Stimulated activated CD4-positive, alpha-beta T cell treated with anti-CD3 and anti-CD28 coated beads, Interleukin-2, amount 100 ng/mL, for 4 hours (primary cell): ENCODE measurements at places on chromosomes 16 and 17.

- DNase-seq: no peak
These were observed 6.8 kb downstream of the FAAP100 start for GRCh38 chr17:81545160-81545949.

GRCh38 chr17:30933966-30934365, 12.2 kb downstream of the ADAP2 start:
- no peak for DNase-seq

DNA sequence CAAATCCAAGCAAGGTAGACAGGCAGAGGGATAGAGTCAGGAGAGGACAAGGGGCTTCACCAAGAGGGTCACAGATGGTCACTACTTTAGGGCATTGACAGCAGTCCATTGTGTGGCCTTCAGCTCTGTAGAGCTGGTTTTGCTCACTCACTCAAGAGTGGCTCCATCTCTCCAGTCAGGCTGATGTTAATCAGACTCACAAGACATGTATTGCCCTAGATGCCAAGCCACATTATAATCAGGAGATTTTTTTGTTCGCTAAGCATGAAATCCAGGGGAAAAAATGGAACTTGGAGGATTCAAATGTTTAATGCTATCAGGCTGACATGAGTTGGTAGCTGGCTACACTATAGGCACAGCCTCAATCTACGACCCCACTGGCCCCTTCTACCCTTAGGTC, 32.5 kb downstream of the CD300LF start:
- no peak for DNase-seq

DNA sequence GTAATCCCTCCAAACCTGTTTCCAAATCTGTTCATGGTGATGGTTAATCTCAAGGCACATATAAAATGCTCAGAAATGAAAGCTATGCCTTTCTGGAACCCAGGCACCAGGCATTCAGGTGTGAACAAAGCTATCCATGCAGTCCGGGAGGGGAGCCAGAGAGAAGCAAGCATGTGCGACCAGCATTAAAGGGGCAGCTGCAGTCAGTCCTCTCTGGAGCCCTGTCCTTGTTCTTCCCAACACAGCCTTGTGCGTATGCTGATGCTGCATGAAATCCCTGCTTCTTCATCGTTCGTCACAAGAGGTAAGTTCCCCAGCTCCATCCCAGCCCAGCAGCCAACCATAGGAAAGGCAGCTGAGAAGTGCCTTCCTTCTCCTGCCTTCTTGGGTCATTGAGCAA, 148.7 kb downstream of the GRIN2A start:
- no peak for DNase-seq

DNA sequence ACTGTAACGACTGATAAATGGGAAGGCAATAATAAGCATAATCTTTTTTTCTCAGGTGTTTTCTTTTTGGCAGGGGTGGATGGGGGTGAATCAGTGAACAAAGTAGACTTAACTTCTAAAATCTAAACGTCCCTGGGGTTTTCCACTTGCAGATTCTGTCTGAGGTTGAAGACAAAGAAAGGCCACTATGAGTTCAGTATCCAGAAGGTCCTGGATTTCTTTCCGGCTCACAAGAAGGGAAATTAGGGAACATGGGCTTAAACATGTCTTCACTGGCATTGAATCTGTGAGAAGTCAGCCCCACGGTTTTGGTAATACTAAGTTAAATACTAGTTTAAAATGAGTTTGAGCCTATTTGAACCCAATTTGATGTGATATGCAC, 67.8 kb downstream of the CMC2 start:
- DNase-seq: no peak

GRCh38 chr17:34851961-34852540, 109.2 kb downstream of the CCT6B start:
- DNase-seq: no peak

- no peak for DNase-seq
These were observed 10.9 kb downstream of the RNF112 start for GRCh38 chr17:19421926-19422325.

DNA sequence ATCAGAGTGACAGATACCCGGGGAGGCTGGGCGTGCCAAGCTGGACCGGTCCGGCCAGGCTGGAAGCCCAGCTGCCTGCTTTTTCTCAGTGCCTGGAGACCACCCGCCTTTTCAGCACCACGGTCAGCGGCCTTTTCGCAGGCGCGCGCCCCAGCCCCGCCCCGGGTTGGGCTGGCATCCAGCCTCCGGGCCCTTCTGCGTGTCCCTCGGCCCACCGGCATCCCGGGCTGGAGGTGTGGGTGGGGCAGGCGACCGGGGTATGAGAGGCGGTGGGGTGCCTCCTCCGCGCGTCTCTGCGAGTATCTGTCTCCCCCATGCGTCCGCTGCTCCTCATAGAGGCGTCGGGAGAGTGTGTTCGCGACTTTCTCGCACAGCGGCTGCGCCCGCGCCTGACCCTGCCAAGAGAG, 102.5 kb downstream of the MRM1 start:
- no peak for DNase-seq

GRCh38 chr16:86291491-86291890, 218.8 kb upstream of the FOXF1 start:
- no peak for DNase-seq
